GM23248 (cell line): ENCODE measurements at places on chromosomes 4 and X. TPM values are rescaled to one million over a fixed set of nuclear protein-coding genes. Genes with fewer than 3 reads are reported as not detected.

DNA sequence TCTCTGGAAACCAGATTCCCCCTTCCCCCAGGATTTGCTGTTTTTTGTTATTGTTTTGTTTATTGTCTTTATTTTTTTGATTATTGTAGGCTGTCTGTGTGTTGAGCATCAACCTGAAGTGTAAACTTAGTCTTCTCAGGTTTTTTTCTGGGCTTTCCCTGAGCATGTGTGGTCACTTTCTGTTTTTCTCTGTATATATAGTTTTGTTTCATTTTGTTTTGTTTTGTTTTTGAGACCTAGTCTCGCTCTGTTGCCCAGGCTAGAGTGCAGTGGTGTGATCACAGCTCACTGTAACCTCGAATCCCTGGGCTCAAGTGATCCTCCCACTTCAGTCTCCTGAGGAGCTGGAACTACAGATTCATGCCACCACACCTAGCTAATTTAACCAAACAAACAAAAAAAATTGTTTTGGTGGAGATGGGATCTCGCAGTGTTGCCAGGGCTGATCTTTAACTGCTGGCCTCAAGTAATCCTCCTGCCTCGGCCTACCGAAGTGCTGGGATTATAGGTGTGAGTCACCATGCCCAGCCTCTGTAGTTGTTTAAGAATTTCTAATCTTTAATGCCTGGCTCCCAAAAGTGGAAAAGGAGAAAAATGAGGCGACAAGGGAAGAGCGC lies 9.1 kb downstream of the IL13RA1 start:
- DNase-seq = no peak

DNA sequence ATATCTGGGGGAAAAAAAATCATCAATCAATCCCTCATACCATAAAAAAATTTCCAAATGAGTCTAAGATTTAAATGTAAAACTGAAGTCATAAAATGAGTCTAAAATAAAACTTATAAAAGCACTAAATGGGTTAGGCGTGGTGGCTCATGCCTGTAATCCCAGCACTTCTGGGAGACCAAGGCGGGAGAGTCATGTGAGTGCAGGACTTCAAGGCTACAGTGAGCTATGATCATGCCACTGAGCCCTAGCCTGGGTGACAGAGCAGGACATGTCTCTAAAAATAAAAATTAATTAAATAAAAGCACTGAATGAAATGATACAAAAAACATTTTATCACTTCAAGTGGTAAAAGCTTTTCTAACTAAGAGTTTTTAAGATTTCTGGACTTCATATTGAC lies 83.3 kb downstream of the LRBA start:
- no peak for DNase-seq

DNA sequence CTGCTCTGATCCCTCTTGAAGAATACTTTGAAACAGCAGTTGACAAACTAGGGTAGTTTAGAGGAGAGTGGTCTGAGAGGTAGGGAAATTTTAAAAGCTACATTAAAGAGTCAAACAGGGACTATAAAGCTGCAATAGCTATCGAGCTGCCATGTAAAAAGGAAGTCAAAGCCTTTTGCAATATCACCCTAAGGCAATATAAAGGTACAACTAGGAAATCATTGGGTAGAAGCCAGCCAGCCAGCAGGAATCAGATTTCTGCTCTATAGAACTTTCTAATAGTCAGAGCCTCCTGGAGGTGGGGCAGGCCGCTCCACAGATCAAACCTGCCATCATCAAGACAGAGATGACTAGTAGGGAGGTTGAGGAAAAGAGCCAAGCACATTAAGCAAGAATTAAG lies 15.2 kb upstream of the PHOX2B start:
- DNase-seq = no peak

DNA sequence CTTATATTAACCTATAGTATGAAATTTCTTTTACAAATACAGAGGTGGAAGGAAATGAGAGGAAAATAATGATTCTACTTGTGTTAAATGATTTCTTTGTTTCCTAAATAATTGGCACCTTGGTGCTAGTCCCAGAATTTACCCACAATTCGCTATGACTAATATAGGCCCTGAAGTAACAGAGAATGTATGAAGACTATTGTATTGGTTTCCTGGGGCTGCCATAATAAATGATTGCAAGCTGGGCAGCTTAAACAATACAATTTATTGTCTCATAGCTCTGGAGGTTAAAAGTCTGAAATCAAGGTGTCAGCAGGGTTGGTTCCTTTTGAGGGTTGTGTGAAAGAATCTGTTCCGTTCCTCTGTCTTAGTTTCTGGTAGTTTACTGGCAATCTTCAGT lies 74.8 kb upstream of the GPRIN3 start:
- no peak for DNase-seq

GRCh38 chr4:108029731-108030130 lies 40.0 kb downstream of the HADH start:
- DNase-seq = peak; percentile 80

- no peak for DNase-seq
These were observed 48.6 kb upstream of the CXCL8 start for GRCh38 chr4:73691759-73692158.

DNA sequence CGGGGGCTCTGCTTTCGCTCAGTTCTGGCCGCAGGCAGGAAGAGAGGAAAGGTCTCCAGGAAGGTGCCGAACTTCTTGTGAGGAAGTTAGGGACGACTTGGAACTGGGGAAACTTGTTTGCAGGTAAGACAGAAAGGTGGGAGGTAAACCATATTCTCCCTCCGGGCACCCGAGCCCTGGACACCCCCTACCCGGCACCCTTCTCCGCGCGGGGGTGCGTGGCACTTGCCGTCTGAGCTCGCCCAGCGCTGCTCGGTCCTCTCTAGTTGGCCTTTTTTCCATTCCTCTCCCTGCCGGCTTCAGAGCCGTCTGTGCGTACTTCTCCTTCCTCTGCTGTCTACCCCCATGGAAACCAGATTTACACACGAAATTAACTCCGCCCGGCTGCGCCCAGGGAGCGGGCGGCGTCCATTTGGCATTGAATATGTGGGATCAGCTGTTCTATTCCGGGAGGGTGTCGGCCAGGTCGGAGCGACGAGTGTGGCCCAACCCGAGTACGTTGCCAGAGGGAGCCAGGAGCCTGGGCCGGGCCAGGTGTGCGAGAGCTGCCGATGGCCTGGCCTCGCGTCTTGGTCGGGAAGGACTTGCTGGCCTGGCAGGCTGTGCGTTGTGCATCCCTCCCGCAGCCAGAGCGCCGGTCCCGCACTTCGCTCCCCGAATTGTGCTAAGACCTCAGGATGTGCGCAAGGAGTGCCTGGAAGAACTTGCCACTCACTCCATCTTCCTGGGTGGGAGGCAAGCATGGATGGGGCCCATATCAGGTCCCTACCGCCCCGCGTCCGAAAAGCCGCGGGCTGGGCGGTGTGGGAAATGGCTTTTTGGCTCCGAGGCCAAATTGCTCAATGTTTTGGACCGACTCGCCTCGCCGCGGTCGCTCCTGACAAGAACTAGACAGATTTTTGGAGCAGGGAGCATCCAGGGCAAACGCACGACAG lies 1.7 kb downstream of the PDGFRA start:
- DNase-seq = peak; percentile 78

DNA sequence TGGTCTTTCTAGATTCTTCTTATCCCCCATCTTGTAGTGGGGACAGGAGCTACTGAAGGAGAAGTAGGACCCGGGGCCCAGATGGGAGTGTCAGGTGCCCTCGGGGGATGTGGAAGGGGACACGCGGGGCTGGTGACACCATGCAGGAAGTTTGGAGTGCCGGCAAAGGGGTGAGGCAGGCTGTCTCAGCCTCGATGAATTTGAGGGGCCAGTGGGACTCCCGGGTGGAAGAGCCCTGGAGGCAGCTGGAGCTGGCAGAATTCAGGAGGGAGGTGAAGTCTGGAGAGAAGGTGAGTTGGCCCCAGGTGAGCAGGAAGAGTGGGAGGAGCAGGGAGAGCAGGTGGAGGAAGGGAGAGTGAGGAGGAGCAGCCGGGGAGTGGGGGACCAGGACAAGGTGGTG lies 101.7 kb downstream of the CPZ start:
- no peak for DNase-seq

GRCh38 chr4:140557831-140558435 lies 10.8 kb downstream of the UCP1 start:
- DNase-seq = no peak

DNA sequence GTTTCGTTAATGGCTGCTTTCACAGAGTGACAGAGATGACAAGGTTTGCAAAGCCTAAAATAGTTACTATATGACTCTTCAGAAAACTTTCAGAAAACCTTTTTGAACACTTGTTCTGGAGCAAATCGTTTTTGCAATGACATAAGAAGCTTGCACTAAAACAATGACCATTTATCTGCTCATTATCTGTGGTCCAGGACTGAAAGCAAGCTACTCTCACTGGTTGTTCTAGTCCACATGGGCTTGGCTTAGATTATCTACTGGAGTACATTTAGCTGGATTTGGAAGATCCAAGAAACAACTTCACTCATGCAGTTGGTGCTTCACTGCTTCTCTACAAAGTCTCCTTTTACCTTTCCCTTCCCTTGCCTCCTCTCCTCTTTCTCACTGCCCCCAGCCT lies 1836.4 kb upstream of the AGA start:
- no peak for DNase-seq

- DNase-seq = no peak
These were observed 32.1 kb downstream of the F11 start for GRCh38 chr4:186298031-186298647.

DNA sequence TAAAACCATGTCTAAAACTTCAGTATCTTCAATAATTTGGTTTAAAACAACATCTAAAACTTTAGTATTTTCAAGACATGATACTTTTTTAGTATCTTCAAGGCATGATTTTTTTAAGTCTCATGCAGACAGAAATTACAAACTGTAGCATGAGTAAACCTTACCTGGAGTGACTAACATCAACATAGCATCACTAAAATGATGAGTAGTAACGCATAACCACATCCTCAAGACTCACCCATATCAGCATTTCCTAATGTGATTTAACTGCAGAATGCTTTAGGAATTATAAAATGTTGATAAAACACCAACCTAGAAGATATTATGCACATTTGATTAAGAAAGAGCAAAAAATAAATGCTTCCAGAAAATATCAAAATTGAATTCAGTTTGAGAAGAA lies 19.7 kb upstream of the EDNRA start:
- no peak for DNase-seq

GRCh38 chrX:72005046-72005445 lies 94.4 kb downstream of the NHSL2 start:
- peak; percentile 30 for DNase-seq

- DNase-seq = no peak
These were observed 41.7 kb downstream of the ITM2A start for GRCh38 chrX:79325263-79325958.

DNA sequence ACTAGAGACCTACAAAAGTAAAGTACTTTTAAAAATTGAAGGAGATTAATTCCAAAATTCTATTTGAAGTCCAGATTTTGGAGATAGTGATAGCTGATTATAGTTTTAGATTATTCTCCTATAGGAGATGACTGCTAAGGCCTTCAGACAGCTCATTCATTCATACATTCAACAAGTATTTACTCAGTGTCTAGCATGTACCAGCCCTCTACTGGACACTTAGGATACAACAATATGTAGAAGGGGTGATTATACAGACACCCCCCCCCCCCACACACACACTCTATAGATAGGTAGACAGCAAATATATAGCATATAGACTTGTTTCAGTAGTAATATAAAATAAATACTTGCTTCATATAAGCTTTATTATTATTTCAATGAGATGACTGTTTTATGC lies 60.4 kb upstream of the TAF9B start:
- peak; percentile 26 for DNase-seq

- DNase-seq = no peak
These were observed 302.6 kb downstream of the PPP3CA start for GRCh38 chr4:101044766-101045165.

GRCh38 chr4:85420831-85421230 lies 54.1 kb upstream of the ARHGAP24 start:
- DNase-seq = no peak

- no peak for DNase-seq
These were observed 81.8 kb downstream of the TRIML1 start for GRCh38 chr4:188221090-188221489.

GRCh38 chr4:52643190-52643589 lies 15.9 kb downstream of the USP46 start:
- no peak for DNase-seq

GRCh38 chr4:139978692-139979091 lies 175.3 kb downstream of the MAML3 start:
- no peak for DNase-seq

GRCh38 chrX:8984231-8984630 lies 49.7 kb downstream of the FAM9B start:
- no peak for DNase-seq

- DNase-seq = peak; percentile 7
These were observed 27.0 kb upstream of the ZNF280C start for GRCh38 chrX:130295519-130296296.

GRCh38 chrX:141945426-141945825 lies 41.7 kb downstream of the MAGEC1 start:
- DNase-seq = no peak

DNA sequence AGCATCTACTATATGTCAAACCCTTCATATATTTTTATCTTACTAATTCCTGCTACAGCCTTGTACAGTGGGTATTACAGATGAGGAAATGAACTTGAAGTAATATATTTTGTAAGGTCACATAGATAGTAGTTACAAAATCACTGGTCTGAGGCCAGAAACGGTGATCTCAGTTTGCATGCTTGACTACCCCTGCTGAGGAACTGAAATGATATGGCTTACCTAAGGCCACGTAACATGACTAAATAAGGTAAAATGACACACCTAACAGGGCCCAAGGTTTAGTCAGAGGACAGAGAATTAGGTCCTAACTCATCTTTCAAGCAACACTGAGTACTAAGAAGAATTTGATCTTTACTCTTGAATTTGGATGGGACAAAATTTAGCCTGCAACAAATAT lies 1.5 kb upstream of the COMMD8 start:
- no peak for DNase-seq

- no peak for DNase-seq
These were observed 101.6 kb upstream of the MID1IP1 start for GRCh38 chrX:38699696-38700095.

- DNase-seq = peak; percentile 28
These were observed 98.0 kb downstream of the CLCN4 start for GRCh38 chrX:10254739-10255138.

DNA sequence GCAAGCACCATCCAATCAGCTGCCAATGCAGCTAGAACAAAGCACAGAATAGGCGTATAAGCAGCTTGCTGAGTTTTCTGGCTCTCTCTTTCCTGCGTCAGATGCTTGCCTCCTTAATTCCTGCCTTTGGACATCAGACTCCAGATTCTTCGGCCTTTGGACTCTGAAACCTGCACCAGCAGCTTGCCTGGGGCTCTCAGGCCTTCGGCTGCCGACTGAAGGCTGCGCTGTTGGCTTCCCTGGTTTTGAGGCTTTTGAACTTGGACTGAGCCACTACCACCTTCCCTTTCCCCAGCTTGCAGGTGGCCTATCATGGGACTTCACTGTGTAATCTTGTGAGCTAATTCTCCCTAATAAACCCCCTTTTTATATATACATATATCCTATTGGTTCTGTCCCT lies 6.1 kb downstream of the TMEM192 start:
- no peak for DNase-seq

- no peak for DNase-seq
These were observed 91.9 kb downstream of the FAM53A start for GRCh38 chr4:1592068-1592708.

The ODAPH gene
- not detected in 2 replicates for total RNA-seq

The HOPX gene
- total RNA-seq = not detected in 2 replicates

The ANXA3 gene
- total RNA-seq = 1.1 and 3.6 TPM in 2 replicates

The ITGB1BP2 gene
- 0.22 and 0.25 TPM in 2 replicates for total RNA-seq

The TLR6 gene
- 0.76 and 3.4 TPM in 2 replicates for total RNA-seq

The SYTL5 gene
- not detected in 2 replicates for total RNA-seq

The SLC10A6 gene
- not detected in 2 replicates for total RNA-seq

The PCYT1B gene
- not detected in 2 replicates for total RNA-seq

The TRMT10A gene
- total RNA-seq = 1.6 and 5.3 TPM in 2 replicates

The DNAAF6 gene
- total RNA-seq = not detected in 2 replicates

The MAGEE2 gene
- not detected in 2 replicates for total RNA-seq

The NUP54 gene
- total RNA-seq = 26.4 and 47.3 TPM in 2 replicates

The NEIL3 gene
- 1.5 and 2.4 TPM in 2 replicates for total RNA-seq

The ADRA2C gene
- 2.2 and 3.9 TPM in 2 replicates for total RNA-seq
